Posterior cingulate gyrus (tissue), 11 donors: ENCODE measurements at places on chromosomes 3 and 15.

DNA sequence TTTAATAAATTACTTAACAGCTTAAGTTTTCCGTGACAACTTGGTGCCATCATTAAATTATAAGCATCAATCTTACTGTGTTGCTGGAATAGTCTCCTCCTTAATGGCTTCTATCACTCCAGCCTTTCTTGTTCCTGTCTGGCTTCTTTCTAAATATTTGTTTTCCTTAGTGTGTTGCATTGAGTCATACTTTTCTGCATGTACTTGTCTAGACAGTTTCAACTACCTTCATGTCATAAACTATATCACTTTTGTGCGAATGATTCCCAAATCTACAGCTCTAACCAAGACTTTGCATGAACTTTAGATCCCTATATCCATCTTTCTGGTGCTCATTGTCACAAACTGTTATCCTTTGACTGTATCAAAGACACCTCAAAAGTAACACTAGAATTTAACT is 78.4 kb downstream of the AKAP13 start:
- no peak for DNase-seq

DNA sequence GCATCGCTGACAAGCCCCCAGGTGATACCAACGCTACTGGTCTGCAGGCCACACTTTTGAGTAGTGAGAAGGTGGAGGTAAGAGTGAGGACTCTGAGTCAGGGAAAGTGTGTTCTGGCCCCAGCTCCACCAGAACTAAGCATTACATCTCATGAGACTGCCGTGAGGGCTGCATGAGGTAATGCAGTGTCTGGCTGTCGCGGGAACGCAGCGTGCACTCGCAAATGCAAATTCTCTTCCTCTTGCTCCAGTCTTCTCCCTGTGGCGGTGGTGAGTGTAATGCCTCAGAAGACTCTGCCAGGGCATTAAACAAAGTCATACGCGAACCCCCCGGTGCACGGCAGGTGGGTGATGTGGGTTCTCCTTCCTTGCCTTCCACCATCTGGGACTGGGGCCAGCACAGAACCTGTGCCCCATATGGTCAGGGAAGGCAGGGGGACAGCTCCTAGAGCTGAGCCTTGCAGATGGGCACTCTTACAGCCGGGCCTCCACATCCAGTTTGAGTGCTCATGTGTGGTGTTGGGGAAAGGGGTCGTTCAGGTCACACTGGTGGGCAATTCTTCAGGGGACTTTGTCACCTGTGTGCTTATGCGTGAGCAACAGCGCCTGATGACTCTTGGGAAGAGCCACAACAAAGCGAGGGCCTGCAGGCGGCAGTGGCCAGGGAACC is 175.8 kb downstream of the XXYLT1 start:
- DNase-seq = no peak

- DNase-seq = no peak
These were observed 279.4 kb downstream of the RSL24D1 start for GRCh38 chr15:54917312-54917711.

GRCh38 chr3:17469954-17470353 is 272.5 kb downstream of the TBC1D5 start:
- no peak for DNase-seq

DNA sequence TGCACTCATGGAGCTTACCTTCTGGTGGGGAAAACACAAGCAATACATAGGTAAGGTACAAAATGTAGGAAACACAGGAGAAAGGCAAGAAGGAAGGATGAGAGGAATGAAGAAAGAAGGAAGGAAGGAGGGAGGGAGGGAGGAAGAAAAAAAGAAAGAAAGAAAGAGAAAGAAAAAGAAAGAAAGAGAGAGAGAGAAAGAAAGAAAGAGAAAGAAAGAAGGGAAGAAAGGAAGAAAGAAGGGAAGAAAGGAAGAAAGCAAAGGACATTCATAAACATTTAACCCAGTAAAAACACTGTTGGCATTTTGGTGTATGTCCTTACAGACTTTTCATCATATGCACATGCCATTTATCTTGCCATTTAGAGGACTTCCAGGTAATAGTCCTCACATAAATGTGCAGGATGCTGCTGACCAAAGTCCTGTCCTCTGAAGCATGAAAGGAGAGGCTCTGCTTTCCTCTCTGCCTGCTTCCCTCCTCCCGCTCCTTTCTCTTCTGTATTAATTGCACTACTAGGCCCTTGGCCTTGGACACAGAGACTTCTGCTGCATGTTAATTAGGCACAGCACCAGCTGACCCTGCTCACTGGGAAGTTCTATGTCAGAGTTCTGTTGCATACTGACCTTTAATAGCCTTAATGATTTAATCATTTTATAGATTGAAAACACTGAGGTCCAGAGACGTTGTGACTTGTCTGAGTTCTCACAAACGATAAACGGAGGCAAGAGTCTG is 29.7 kb upstream of the NDUFB4 start:
- no peak for DNase-seq

DNA sequence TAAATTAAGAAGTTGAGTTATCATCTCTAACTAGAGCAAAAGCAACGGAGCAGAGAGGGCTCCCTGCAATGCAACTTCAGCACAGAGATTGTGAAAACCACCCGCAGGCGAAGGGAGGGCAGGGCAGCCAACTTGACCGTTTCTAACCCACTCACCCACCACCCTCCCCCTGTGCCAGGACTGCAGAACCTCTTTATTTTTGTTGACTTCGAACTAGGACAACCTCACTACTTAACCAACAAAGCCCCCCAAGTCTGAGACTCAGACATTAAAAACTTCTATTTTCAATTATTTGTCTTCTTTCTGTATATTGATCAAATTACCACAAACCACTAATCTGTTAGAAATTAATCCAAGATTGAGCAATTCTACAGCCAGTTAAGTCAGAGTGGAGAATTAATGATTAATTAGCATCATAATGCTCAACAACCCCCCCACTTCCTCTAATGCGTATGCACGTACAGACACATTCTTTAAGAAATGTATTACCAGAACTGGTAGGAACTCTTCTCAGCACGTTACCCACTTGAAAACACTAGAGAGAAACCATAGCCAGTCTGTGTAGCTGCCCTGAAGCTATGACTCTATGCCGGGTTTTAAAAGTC is 2.0 kb downstream of the MGLL start:
- DNase-seq = no peak

DNA sequence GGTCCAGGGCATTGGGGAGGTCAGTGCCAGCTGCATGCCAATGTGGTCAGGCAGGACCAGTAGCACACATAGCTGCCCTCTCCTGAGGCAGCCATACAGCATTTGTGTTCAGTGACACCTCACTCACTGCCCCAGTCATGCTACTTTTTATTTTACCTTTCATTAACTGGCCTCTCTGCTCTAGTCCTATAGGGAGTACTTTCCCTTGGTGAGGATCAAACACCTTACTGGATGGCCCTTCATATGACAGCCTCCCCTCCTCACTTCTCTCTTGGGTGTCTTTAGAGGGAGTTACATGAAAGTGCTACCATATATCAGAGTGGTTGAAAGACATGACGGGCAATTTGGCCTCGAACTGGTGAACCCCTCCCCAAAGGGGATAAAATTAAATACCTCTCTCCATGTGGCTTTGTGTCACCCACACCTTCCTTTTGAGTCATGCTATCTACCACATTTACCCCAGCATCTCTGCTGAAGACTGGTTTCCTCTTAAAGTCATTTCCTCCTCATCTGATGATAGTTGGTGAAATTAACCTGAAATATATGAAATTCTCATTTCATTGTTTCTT is 17.6 kb downstream of the RLBP1 start:
- DNase-seq = no peak

DNA sequence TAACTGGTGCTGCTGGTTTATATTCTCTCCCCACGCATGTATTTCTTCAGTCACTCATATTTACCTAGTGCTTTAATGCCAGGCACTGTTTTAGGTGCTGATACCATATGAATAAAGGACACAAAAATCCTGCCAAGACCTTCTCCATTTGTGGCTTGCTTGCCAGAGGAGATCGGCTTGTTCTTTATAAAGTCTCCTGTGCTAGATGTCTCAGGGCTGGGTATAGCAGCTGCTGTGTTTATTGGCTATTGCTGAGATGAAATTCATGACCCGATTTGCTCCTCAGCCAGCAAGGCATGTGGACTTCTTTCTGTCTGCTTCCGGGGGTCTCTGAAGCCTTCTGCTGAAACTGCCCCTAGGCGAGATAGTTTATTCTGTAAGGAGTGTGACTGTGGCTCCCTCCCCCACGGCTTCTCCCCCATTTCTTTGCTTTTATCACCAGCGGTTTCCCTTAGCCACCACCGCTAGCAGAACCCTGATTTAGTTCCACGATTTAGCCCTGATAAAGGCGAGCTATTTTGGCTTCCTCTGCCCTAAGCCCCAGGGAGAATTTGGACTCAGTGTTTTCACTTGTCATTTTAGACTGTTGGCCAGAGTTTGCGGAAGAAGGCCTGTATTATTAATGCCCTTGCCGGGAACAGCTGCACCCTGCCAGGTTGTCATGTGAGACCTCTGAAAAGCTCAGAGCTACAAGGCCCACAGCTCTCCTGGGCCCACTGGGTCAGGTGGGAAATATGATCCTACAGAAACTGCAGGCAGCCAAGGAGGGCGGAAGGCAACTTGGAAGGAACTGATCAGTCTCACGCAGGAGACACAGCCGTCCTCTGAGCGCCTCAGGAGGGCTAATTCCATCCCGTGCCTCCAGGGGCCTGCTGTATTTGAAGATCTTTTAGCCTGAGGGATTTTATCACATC is 46.8 kb downstream of the ST6GAL1 start:
- DNase-seq = peak; percentile 65
